ENCODE measurements at places on chromosomes 12 and 14.

DNA sequence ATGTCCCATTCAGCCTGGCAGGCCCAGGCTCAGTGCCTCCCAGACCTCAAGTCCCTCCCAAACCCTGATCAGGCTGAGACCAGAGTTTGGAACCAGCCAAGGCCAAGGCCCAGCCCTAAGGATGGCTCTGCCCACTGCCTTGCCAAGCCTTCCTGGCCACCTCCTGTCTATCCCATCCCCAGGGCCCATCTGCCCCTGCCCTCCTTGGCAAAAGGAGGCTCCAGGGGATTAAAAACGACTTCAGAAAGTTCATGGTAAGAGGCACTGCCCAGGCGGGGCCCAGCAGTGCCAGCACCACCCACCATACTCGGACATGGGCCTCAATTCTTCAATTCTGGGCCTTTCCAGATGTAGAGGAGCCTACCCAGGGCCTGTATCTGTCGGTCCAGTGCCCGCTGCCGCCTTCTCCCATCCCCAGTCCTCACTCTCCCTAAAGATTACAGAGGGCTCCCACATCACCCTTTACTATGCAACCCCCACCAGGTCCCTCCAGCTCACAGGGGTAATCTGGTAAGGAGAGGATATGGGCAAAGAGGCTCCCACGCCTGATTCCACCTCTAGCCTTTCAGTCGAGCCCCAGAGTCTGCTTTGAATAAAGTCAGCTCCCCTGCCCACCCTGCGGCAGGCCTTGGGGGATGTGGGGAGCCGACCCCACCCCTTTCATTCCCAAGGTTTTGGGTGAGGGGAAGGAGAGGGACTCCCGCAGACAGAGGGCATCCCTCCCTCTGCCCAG is 932 bp downstream of the ADCY6 start:
- no peak for DNase-seq

DNA sequence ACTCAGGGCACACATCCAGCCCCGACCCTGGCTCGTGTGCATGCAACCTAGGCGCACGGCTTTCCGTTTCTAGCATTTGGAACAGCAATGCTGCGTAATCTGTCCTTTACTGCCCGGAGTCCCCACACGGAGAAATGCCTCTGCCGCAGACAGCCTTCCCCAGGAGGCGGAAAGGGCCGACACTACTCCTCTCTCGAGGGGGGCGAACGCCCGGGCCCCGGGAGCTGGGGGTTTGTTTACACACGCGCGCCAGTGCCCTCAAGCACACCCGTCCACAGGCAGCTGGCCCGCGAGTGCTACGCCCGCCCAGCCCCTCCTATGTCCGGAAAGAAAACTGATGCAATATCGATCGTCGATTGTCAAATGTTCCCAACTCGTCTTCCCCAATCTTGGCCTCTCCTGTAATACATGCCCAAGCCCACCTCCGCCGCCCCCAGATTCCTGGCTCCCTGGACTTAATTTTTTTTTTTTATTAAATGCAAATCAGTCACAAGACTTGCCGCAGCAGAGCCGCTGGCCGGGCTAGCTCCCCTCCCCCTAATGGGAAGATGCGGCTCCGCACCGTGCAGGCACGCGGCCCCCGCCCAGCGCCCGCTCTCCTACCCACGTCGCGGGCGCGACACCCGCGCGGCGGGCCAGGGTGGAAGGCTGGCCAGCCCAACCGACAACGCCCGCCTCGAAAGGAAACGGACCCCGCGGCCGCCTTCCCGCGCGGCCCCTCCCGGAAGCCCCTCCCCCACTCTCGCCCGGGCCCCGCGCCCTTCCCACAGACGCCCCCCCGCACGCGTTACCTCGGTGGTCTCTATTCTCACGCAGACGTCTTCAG is 642 bp downstream of the SLC38A2 start:
- DNase-seq, result no peak

DNA sequence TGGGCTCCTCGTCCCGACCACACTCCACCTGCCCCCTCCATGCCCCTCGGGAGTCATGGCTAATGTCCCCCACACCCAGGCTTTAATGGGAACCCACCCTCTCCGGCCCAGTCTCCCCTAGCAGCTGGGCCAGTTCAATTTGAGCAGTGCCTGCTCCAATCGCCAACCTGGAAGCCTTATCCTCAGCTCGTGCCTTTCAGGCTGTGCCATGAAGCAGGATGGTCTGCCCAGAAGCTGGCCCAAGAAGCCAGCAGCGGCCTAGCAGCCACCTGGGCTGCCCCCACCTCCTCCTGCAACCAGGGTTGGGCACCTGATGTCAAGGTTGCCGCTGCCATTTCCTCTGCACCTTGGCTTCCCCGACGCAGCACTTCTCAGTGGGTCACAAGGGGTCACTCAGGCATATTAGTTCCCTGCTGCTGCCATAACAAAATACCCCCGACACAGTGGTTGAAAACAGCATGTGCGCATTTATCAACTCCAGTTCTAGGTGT is 2.3 kb upstream of the CLBA1 start:
- no peak for DNase-seq

- no peak for DNase-seq
These were observed 214.6 kb upstream of the PRKD1 start for GRCh38 chr14:30142216-30142615.

- DNase-seq, result no peak
These were observed 72.6 kb downstream of the PPM1H start for GRCh38 chr12:62862259-62862881.

GRCh38 chr12:1696800-1697199 is 5.9 kb downstream of the ADIPOR2 start:
- DNase-seq, result no peak

DNA sequence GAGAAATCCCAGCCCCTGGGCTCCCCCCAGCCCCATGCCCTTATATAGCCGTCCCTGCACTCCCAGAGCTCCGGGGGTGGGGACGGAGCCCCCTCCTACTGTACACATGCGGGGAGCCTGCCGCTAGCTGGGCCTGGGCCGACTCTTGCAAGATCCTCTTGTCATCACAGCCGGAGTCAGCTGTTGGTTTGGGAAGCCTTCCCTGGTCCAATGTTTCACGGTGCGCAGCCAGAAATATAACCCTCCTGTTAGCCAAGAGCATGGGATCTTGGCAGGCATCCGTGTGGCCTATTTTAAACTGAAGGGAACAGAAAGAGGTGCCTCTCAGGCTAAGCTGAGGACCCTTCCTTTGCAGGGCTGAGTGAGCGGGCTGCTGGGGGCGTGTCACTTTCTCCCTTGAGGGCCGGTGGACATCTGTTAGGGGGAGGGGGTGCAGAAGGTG is 175.3 kb downstream of the TSPAN9 start:
- DNase-seq, result no peak

DNA sequence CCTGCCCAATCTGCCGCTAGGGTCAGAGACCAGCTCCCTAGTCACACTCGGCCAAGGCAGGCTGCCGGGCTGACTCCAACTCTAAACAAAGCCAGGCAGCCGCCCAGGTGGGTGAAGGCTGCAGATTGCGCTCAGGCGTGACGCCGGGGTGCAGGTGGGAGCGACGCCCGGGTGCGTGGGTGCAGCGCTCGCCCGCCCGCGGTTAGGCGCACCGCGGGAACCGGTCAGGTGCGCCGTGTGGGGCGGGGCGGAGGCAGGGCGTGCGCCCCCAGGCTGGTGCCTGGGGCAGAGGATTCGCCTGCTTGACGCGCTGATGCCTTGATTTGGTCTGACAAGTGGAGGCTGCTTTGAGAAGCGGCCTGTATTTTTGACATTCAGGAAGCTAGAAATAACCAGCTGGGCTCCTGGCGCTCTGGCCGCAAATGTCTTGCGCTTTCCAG is 126.7 kb upstream of the HIF1A start:
- no peak for DNase-seq

GRCh38 chr14:38929416-38929815 is 173.6 kb downstream of the SEC23A start:
- DNase-seq, result no peak

- no peak for DNase-seq
These were observed 78.6 kb downstream of the CHST11 start for GRCh38 chr12:104535369-104535768.

All from SIG-M5 (cell line).